ENCODE measurements at places on chromosomes 6 and 20.

GRCh38 chr6:13248053-13248452 is 80.3 kb downstream of the TBC1D7 start:
- DNase-seq = no peak

GRCh38 chr20:51093240-51093763 is 70.4 kb upstream of the KCNG1 start:
- no peak for DNase-seq

DNA sequence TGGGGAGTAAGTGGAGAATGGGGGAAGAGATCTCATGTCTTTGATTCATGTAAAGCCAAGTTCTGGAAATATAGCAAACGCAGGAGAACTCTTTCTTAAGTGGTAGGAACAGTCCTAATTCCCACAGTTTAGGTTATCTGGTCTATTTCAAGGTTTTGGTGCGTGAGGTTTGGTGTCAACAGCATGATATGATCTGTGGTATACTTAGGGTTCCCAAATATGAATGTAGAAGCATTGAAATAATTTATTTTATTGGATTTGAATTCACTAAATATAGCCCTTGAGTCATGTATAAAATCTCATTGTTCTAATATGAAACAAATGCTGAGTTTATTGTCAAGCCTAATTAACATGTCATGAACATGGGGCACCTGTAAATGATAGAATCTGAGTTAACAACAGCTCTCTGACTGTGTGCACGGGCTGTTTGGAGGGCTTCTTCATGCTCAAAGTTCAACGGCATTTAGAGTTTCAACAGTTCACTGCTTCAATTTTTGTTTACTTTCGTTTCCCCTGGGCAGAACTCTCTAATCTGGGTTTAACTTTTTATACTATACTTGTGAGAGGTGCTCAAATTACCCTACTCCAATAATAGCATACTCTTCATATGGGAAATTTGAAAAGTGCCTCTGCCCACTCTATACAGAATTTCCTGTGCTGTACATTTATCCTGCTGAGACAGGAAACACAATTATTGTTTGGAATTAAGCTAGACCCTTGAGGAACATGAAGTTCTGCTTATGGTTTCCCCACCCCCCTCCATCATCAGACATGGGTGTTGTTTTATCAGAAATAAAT is 236.3 kb upstream of the ZNF217 start:
- no peak for DNase-seq

DNA sequence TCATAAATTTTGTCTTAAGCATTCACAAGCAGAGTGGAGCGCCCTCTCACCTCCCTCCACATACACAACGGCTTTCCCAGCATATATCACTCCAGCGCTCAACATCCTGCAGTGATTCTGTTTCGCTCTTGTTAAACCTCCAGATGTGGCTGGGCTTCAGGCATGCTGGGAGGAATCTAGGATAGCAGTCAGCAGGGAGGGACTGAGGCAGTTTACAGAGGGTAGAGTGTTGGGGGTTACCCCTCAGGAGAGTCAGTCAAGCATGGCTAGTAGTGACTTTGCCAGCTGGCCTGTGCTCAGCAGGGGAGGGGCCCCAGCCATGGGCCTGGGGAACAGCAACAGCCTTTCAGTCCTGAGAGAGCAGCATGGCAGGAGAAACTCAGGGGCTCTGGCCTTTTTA is 161.4 kb upstream of the FLRT3 start:
- DNase-seq = no peak

GRCh38 chr6:110900028-110900598 is 25.5 kb downstream of the AMD1 start:
- DNase-seq = no peak

DNA sequence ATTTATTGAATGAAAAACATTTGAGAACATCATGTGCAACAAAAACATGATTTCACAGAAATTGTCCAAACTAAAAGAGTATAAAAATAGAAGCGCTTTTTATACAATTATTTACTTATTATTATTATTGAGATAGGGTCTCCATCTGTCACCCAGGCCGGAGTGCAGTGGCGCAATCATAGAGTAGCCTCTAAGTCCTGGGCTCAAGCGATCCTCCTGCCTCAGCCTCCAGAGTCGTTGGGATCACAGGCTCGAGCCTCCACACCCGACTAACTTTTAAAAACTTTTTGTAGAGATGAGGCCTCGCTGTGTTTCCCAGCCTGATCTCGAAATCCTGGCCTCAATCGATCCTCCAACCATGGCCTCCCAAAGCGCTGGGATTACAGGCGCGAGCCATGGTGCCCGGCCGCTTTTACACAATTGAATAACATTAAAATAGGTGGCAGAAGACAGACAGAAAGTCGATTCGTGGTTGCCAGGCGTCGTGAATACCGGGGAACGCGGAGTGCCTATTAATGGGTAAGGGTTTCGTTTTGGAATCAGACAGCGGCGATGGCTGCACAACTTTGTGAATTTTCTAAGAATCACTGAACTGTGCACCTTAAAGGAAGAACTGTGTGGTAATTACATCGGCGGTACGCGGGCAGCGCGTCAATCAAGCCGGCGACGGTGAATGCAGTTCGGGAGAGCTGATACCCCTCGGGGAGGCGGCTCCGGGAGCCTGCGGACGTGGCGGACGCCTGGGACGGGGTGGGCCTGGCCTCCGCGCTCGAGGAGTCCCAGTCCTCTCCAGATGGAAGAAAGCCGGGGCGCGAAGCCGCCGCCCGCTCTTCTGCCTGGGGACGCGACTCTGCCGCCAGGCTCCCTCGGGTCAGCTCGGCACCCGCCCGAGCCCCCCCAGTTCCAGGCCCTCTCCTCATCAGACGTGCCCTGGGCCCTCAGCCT is 807 bp downstream of the TBC1D20 start:
- DNase-seq = peak; percentile 77

DNA sequence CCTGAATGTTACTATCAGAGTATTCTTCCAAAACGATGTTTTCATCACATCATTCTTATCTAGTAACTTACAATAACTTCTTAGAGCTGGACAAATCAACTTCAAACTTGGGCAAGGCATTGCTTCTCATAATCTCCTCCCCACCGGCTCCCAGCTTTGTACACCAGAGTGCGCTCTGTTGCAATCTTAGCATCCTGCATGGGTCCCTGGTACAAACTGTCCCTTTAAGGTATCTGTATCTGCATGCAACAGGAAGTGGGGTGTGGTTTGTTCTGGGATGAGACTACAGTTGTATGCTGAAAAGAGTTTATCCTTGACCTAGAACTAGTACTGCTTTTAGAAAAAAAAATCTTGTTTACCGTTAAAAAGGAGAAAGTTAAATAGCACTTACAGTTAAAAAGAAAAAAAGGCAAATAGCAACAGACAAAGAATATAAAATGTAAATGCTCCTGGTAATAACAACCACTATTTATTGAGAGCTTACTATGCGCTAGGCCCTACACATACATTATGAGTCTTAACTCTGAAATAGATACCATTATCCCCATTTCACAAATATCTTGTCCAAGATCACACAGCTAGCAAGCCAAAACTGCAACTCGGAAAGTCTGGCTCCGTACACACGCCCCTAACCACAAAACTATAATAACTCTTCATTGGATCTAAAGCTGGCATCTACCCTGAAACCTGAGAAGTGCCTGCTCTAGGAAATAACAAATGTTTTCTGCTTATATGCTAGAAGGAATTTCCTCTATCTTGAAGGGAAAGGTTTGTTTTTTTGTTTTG is 9.8 kb upstream of the HECA start:
- peak; percentile 68 for DNase-seq

- no peak for DNase-seq
Observed at GRCh38 chr20:35918021-35918420, 36.3 kb downstream of the SCAND1 start.

DNA sequence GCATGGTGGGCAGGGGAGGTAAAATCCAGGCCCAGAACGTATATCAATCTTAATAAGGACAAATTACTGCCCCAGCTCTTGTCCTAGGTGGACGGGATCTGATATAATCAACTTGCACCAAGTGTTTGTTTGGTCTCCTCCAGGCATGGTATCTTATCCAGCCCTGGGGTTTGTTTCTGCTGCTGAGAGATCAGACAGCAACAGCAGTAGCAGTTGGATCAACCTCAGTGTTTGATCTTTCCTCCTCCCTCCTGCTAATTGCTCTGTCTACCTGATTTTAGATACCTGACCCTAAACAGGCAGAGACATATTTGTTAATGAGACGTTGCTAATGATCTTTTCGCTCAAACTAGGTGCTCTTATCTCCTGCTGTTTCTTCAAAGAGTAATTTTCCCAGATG is 100.4 kb upstream of the BACH2 start:
- DNase-seq = no peak

GRCh38 chr20:40521962-40522361 is 167.1 kb downstream of the MAFB start:
- no peak for DNase-seq

- no peak for DNase-seq
Observed at GRCh38 chr6:26534681-26535465, 3.3 kb upstream of the HMGN4 start.

- DNase-seq = no peak
Observed at GRCh38 chr6:115934829-115935228, 125.9 kb downstream of the FRK start.

GRCh38 chr6:85252552-85252951 is 197.3 kb upstream of the NT5E start:
- no peak for DNase-seq

GRCh38 chr6:16475494-16475781 is 237.1 kb downstream of the GMPR start:
- DNase-seq = no peak

DNA sequence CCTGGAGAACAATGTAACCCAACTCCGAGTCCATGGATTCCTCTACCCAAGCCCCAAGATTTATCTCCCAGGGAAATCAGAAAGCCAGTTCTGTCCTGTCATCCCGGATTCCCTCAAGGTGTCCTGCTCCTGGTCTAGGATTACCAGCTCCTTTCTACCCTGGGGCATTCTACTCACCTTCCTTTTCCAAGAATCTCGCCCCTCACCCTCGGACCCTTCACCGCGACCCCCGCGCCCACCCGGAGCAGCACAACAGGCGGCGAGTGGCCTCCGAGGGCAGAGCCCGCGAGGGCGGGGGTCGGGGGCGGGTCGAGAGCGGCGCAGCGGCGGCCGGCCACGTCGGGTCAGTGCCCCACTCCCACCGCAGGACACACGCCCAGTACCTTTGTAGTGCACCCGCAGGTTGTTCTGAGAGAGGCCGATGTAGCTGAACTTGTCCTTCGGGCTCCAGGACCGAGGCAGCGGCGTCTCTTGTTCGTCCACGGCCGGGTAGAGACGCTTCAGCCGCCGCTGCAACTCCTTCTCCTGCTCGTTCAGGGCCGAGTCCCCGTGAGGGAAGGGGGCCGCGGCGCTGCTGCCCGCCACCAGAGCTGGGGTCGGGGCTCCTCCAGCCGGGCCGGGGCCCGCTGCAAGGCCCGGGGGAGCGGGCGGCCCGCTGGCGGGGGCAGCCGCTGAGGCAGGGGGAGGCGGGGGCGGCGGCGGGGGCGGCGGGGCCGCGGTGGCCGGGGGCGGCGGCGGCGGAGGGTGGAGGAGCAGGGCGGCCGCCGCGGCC is 897 bp downstream of the RANBP9 start:
- peak; percentile 83 for DNase-seq

- no peak for DNase-seq
Observed at GRCh38 chr6:99189823-99190721, 159.4 kb downstream of the FAXC start.

DNA sequence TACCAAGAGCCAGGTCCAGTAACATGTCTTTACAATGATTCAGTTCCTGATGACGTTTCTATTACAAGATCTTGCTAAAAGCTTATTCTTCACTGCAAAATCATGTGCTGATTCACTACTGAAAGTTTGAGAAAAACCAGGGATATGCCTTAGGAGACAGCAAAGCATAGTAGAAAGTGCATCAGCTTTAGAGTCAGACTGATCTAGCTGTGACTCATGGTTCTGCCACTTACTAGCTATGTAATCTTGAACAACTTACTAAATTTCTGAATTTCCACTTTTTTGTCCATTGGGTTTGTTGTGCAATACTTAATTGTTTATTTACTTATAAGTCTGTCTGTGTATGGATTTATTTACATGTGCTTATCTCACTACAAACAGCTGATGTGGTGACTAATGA is 198.5 kb upstream of the RSPO3 start:
- no peak for DNase-seq

GRCh38 chr20:20837574-20838021 is 125.2 kb upstream of the RALGAPA2 start:
- peak; percentile 73 for DNase-seq

- no peak for DNase-seq
Observed at GRCh38 chr6:82878812-82879211, 186.8 kb downstream of the UBE3D start.

DNA sequence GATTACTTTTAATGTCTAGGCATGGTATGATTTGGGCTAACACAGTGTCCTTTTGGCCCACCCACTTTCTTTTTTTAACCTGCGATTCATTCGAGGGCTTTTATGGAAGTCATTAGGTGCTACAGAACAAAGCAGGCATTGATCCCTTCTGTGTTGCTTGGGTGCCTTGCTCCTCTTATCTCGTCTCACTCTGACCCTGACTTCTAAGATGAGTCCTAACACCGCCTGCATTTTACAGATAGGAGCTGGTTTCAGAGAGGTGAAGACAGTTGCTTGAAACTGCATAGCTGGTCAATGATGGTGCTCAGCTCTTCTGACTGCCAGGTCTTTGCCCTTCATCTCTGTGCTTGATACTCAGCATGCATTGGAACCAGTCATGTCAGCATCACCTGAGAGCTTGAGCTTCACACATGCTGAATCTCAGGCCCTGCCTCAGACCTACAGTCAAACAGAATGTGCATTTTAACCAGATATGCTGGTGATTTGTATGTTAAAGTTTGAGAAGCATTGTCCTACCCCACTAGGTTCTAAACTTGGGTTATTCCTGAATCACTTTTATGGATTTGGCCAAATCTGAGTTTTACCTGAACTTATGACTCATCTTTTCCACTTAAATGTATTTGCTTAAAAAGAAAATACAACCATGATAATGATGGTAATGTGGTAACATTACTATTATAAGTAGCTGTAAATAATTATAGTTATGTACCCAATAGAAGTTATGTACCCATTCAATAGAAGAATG is 142.3 kb downstream of the PLCB4 start:
- DNase-seq = no peak

DNA sequence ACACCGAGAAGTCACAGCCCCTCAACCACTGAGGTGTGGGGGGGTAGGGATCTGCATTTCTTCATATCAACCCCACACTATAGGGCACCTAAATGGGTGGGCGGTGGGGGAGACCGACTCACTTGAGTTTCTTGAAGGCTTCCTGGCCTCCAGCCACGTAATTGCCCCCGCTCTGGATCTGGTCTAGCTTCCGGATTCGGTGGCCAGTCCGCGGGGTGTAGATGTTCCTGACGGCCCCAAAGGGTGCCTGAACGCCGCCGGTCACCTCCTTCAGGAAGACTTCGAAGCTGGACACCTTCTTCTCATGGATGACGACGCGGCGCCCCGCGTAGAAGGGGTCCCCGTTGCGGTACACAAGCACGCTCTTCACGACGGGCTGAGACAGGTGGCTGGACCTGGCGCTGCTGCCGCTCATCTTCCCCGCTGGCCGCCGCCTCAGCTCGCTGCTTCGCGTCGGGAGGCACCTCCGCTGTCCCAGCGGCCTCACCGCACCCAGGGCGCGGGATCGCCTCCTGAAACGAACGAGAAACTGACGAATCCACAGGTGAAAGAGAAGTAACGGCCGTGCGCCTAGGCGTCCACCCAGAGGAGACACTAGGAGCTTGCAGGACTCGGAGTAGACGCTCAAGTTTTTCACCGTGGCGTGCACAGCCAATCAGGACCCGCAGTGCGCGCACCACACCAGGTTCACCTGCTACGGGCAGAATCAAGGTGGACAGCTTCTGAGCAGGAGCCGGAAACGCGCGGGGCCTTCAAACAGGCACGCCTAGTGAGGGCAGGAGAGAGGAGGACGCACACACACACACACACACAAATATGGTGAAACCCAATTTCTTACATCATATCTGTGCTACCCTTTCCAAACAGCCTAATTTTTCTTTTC is at the start of gene DCDC2:
Gene DCDC2 (minus strand): TSS at position 724 of the 883 bp plus-strand sequence. CDS start 309 bp downstream, at position 415.
- no peak for DNase-seq

Measured in Right ventricle myocardium inferior (tissue), 1 donor.